Neural progenitor cell (in vitro differentiated cells): ENCODE measurements at places on chromosomes 6 and 20.

GRCh38 chr6:154488248-154488593, 22.3 kb downstream of the CNKSR3 start:
- no peak for DNase-seq

GRCh38 chr6:161351858-161352257, 78.0 kb upstream of the AGPAT4 start:
- DNase-seq, result no peak

- DNase-seq, result peak; percentile 80
Measured at GRCh38 chr20:57006411-57007170, 259.9 kb downstream of the BMP7 start.

GRCh38 chr20:11274141-11274594, 600.4 kb upstream of the JAG1 start:
- DNase-seq, result peak; percentile 84

DNA sequence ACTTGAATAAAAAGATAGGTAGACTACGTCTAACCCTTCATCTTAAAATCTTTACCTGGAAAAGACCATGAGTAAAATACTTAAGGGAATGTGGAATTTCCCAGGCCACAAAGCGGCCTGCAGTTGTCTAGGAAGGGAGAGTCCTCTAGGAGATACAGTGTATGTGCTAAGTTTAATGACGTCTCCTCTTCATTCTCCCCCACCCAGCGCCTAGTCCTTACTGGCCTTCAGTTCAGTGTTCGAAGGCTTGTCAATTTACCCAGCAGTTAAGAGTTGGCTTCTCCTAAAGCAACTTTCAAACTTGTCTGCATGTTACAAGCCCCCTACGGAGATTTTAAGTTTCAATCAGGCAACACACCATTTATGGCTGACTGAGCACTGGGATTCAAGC, 35.2 kb downstream of the HFE start:
- peak; percentile 56 for DNase-seq

- no peak for DNase-seq
Measured at GRCh38 chr6:3664625-3665041, 86.9 kb downstream of the PXDC1 start.

GRCh38 chr6:122839472-122839871, 50.4 kb downstream of the SMPDL3A start:
- peak; percentile 74 for DNase-seq

GRCh38 chr6:10248378-10248843, 166.5 kb downstream of the TFAP2A start:
- DNase-seq, result no peak

- no peak for DNase-seq
Measured at GRCh38 chr6:92538275-92538674, 881.1 kb downstream of the EPHA7 start.

DNA sequence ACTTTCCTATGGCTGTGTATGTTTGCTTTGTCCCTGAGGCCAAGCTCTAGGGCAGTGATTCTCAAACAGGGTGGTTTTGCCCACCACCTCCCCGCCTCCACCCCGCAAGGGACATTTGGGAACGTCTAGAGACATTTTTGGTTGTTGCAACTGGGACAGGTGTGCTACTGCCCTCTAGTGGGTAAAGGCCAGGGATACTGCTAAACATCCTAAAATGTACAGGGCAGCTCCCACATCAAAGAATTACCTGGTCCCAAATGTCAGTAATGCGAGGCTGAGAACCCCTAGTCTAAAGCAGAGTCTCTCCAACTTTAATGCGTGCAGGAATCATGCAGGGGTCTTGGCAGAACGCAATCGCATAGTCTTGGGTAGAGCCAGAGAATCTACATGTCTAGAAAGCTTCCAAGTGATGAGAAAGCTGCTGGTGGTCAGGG, 5.1 kb downstream of the KCNS1 start:
- DNase-seq, result peak; percentile 80

DNA sequence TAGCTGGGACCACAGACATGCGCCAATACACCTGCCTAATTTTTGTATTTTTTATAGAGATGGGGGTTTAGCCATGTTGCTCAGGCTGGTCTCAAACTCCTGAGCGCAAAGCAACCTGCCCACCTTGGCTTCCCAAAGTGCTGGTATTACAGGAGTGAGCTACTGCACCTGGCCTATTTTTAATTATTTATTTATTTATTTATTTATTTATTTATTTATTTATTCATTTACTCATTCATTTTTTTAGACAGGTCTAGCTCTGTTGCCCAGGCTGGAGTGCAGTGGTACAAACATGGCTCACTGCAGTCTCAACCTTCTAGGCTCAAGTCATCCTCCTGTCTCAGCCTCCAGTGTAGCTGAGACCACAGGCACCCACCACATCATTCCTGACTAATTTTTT, 434.3 kb downstream of the DOK5 start:
- DNase-seq, result no peak

DNA sequence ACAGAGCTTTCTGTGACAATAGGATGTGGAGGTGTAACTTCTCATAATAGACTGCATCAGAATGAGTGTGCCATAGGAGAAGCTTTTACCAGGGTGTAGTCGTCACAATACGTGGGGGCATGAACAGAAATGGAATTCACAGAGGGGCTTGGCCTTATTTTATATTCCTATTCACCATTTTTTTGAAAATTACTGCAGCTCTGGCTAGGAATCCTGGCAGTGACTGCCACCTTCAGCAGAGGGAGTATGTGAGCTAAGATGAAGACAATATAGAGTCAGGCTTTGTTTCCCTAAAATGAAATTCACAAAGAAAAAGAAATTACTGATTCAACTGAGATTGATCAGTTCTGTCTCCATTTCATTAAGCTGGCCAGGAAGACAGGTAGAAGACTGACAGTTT, 13.9 kb downstream of the TOMM6 start:
- DNase-seq, result no peak

GRCh38 chr6:1761477-1761877, 151.8 kb downstream of the FOXC1 start:
- DNase-seq, result no peak

DNA sequence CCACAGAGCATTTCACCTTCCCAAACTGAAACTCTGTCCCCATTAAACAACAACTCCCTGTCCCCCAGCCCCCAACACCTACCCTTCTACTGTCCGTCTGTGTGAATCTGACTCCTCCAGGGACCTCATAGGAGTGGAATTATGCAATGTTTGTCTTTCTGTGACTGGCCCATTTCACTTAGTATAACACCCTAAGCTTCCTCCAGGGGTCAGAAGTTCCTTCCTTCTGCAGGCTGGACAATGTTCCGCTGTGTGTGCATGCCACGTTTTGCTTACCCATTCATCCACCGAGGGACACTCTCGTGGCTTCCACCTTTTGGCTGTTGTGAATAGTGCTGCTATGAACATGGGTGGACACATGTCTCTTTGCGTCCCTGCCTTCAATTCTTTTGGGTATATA, 37.6 kb upstream of the MPC1 start:
- DNase-seq, result no peak

DNA sequence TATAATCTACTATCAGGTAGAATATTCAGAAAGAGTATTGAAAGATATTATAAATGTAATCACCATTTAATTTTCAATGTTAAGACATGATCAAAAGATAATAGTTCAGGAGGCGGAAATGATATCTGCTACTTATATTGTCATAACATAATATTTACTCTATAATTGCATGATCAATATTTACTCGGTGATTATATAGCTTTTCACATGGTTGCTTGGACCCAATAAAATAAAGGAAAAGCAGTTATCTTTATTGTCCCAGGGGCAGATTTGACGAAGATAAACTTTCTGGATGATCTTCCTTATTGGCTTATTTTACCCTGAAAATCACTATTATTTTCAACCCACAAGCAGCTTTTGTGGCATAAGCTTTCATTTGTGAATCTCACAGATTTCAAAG, 350.4 kb downstream of the HACE1 start:
- no peak for DNase-seq

DNA sequence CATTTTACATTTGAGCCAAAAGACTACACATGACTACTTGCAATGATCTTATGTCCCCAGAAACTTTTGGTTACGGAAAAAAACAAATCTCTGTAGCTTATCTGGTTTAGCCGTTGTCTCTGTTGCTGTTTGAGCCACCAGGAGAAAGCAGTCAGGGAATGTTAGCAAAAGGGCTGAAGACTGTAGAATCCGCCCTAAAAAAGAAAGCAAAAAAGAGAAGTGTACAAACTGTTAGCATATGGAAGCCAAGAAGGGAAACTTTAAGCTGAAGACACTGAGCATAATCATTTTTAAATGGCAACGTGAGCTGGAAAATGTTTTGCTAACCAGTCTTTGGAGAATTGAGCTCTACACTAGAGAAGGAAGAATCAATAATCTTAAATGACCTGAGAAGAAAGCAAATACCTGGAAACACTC, 69.9 kb upstream of the MYLIP start:
- DNase-seq, result no peak

- no peak for DNase-seq
Measured at GRCh38 chr6:47934023-47934422, 152.2 kb downstream of the OPN5 start.

DNA sequence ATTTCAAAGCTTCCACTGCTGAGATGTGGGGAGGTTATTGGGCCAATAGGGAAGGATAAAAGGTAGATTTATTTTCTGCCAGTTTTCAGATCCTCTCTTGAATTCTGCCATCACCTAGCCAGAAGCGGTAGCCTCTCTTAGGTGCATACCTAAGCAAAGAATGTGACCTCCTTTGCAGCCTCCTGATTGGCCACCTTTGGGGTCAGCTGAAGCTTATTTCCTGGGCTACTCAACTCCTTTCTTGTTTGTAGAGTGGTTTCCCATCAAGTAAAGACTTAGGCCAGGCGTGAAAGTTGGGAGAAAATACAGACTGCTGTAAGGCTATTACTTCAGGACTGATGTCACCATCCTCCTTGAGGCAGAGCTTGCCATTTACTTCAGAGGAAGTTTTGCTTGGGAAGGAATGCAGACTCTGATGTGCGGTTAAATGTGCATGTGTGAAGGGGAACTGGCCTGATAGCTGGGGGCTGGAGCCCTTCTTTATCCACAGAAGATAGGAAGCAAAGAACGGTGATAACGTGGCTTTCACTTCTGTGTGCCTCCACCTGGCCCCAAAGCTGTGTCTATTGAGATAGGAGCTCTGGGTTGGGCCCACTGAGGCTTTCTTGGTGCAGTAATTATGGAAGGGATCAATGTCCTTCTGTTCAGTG, 70.1 kb downstream of the TRMT11 start:
- no peak for DNase-seq

- DNase-seq, result no peak
Measured at GRCh38 chr6:10730254-10730653, 7.4 kb downstream of the TMEM14C start.

GRCh38 chr6:165883851-165884640, 221.0 kb upstream of the PDE10A start:
- no peak for DNase-seq

GRCh38 chr6:163416557-163417253, 2.2 kb downstream of the QKI start:
- peak; percentile 70 for DNase-seq

DNA sequence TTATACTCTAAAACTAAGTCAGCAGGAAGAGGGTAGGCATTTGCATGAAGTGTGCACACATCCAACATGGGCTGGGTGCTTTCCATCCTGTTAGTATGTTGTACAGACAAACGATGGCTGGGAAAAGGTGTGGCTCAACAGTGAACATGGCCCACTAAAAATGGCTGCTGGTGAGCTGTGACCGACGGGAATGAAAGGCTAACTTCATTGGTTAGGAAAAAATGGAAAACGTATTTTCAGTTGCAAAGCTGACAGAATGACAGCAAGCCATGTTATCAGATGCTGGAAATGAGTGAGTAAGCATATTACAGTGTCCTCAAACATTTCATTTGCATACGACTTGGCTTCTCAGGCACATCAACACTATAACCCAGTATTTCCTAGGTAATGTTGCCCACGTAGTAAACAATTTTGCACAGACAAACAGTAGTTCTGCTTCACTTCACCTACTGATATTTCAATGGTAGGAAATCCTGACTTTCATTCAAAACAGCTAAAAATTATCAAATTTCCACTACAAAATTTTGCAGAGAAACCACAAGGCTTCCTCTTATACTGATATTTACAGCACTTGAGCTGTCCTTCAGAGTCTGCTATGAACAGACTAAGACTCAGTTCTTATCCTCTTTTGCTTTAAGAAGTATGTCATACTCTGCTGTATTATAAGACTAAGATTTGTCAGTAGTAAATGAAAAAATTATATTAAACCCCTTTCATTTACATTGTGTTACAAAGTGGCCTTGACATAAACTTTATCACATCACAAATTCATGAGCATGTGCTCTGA, 98.9 kb downstream of the IRF4 start:
- DNase-seq, result no peak

DNA sequence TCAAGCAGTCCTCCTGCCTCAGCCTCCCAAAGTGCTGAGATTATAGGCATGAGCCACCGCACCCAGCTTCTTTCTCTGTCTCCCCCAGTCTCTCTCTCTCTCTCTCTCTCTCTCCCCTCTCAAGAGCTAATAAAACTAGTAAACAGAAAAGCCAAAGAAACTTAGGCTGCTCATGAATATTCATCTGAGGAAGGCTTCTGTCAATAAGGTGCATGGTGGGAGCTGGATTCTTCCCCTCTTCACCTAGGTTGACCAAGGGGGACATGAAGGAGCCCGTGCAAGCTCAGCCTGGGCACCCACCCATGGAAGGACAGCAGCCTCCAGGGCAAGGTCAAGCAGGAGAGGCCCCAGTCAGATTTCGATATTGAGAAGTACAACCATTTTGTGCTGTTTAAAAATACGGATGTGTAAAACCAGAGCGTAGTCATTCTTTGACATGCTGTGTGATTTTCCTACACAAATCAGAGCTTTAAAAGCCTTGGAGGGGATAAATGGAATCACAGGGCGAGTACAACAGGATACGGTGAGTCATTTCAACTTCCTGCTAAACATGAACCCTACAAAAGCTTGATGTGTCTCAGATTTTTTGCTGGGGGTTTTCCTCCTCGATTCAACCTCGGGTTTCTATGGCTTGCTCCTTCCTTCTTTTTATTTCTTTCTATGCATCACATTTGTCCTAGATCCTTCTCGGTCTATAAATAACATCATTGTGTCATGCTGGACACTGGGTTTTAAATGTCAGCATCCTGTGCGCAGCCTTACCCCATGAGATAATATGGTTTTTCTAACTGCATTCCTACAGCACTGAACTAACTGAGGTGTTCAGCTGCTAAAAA, 368.9 kb upstream of the JARID2 start:
- no peak for DNase-seq

- DNase-seq, result no peak
Measured at GRCh38 chr20:15848126-15848525, 725.1 kb downstream of the KIF16B start.

- DNase-seq, result no peak
Measured at GRCh38 chr6:62903266-62903665, 308.0 kb upstream of the FKBP1C start.

- no peak for DNase-seq
Measured at GRCh38 chr20:24768201-24768636, 180.8 kb upstream of the CST7 start.

DNA sequence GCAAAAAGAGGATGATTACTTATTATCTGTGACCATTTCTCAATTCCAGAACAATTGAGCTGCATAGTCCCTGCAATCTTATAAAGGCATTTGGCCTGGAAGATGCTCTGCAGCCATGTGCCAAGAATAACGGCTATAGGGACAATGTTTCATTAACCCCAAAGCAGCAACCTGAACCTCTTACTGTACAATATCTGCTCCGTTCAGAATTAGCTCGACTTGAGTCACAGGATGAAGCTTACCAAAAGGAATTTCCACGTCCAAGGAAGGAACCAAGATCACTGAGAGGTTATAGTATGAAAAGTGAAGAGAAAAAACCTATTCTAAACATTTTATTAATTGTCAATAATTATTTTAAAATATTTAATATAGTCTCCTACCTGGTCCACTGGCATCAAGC, 167.3 kb upstream of the GMDS start:
- no peak for DNase-seq
